ENCODE measurements at places on chromosomes 6 and 20.

GRCh38 chr6:41059556-41059955 lies 6.6 kb downstream of the APOBEC2 start:
- DNase-seq: no peak

DNA sequence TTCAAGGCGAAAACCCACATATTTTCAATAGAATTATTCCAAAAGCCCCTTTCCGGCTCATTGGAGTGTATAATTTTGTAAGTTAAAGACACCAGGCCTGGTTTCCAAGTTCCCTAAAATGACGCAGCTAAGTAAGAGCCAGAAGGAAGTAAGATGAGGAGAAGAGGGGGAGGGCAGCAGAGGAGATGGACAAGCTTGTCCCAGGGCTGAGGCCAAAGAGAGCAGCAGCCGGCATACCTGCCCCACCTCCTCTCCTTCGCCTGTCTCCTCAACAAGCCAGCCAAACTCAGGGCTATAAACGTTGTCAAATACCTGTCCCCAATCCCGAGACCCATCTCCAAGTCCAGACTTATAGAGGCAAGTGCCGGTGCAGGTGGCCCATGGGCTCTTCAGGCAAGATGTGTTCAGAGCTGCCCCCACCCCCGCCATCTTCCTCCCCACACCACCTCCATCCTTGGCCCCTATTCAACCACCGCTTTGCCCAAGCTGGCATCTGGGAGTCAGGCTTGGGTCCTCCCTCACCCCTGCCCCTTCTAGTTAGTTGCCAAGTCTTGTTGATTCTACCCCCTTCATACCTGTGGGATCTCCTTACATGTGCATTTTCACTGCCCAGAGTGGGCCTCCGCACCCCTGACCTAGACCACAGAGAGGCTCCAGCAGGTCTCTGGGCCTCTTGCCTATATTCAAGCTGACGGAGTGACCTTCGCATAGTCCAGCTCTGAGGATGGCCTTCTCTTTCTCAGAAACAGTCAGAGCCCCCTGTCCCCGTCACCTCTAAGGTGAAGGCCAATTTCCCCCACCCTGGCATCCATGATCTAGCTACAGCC lies 75.7 kb upstream of the SIRPA start:
- DNase-seq: no peak

DNA sequence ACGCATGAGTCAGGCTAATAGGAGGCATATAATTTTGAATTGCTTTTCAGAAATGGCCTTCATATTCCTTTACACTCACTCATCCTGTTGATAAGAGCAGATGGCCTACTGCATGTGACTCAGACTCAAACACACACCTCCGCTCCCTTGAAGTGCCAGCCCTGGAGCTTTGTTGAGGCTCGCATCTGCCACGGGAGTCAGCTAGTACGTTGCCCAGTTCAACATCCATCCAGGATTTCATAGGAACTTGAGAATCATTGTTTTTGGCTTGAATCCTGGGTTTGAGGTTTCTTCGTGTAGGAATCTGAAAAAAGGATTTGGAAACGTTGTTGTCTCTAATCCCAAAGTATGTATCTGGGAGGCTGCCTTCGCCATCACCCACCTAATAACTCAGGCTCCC lies 87.4 kb upstream of the JAG1 start:
- no peak for DNase-seq

GRCh38 chr20:24762791-24763350 lies 186.2 kb upstream of the CST7 start:
- no peak for DNase-seq

DNA sequence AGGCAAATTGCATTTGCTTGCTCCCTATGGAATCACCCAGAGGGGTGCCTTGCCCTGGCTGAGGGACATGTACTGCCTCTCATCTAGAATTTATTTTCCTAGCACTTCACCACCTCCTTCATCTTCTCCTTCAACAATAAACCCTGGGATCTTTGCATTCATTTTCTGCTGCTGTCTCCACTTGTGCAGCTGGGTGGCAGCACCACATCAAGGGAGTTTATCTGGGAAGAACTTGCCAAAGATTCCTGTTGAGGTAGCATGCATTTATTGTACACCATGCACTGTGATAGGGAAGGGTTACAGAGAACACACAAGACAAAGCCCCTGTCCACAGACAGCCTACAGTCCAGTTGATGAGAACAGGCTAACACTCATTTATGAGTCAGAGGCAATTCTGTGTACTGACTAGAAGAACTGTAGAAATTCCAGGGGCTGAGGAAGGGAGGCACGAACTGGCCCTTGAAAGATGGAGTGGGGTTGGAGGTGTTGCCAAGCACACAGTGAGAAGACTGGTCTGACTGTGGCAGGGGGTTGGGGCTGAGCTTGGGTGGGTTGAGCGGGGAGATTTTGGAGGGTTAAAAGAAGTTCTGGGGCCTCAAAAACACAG lies 17.5 kb downstream of the C20orf173 start:
- DNase-seq: peak; percentile 12

- no peak for DNase-seq
Measured at GRCh38 chr20:47353692-47354463, 2.6 kb downstream of the ZMYND8 start.

DNA sequence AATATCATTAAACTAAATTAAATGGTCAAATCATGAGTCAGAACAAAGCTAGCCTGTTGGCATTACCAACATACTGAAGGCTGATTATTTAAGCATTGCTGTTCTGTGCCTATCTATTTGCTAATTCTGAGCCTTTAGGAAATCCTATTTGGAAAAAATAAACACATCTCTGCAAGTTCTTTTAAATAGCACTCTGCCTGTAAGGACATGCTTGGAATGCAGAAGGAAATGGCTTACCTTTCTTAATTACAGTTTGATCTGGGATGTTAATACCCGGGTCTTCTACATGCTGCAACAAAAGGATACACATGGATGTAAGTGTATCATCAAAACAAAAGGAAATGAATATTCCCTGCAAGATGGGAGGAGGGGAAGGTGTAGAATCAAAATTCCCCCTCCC lies 8.3 kb downstream of the TFAP2A start:
- no peak for DNase-seq

DNA sequence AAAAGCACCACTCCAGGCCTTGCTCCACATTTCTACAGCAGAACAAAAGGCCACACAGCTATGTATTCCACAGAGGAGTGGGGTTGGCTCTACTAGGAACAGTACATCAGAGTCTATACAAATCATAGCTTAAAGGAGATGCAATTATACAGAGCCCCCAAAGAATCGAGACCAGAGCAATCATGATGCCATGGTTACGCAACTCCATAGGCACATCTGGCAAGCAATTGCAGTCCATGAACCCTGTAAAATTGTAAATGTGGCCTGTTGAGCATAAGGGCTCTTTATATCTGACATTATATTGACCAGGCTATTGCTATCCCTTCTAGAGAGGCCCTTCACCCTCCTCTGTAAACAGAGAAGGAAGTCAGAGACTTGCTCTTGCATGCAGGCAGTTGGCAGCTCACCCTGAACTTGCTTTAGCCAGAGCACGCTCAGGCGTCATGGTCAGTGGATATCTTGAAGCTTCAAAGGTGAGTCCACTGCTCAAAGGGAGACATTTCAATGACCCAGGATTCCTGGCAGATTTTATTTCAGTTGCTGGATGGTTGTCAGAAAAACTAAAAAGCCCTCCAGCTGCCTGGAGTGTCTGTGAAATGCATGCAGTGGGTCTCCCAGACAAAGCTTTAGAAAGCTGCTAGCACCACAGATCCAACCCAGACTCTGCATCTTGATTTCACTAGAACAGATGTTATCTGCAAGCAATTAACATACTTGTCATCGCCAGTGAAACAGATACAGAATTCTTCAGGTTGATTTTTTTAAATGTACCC lies 357.2 kb downstream of the CENPW start:
- no peak for DNase-seq
